KBM-7 (cell line): ENCODE measurements at places on chromosomes 4 and X.

GRCh38 chrX:138638996-138639395 lies 72.5 kb downstream of the FGF13 start:
- DNase-seq: no peak

DNA sequence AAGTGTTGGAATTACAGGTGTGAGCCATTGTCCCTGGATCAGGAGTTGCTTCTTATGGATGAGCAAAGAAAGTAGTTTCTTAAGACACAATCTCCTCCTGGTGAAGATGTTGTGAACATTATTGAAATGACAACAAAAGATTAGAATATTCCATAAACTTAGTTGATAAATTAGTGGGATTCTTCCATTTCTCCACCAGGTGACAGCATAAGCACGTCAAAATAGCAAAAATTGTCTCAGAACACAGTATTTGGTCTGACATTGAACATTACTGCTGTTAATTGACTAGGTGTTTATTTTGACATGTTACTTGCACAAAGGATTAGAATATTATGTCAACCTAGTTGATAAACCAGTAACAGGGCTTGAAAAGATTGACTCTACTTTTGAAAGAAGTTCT lies 21.6 kb downstream of the CLDN34 start:
- peak; percentile 41 for DNase-seq

DNA sequence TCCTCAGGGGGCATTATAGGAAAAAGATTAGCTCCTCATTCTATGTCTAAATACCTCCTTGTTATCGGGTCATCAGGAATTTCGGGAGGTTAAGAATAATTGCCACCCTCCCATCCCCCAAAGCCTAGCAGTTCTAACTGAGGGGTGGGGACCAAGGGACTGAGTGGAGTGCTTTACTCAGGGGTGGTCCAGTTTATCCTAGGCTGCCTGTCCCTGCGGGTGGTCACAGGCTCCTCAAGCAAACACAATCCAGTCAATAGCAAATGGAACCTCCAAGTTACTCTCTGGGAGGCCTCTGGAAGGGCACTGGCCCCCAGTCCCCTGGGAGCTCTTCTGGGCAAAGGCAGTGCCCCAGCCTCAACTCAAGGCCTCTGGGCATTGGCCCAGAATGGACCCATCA lies 6.7 kb downstream of the ELF4 start:
- no peak for DNase-seq

DNA sequence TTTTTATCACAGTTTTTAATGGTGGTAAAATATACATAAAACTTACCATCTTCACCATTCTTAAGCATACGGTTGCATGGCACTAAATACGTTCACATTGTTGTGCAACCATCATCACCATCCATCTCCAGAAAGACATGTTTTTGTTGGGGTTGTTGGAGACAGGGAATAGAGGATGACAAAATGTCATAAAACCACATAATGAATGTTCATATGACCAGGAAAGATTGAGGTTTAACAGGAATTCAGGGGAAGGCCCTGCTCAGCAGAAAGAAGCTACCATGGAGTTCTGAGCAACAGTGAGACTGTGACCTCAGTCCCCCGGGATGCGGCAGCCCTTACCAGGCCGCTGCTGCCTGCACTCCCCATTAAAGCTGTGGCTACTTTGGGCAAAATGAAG lies 63.9 kb upstream of the TRIM2 start:
- no peak for DNase-seq

- no peak for DNase-seq
Observed at GRCh38 chr4:35246493-35246892, 997.8 kb downstream of the ARAP2 start.

DNA sequence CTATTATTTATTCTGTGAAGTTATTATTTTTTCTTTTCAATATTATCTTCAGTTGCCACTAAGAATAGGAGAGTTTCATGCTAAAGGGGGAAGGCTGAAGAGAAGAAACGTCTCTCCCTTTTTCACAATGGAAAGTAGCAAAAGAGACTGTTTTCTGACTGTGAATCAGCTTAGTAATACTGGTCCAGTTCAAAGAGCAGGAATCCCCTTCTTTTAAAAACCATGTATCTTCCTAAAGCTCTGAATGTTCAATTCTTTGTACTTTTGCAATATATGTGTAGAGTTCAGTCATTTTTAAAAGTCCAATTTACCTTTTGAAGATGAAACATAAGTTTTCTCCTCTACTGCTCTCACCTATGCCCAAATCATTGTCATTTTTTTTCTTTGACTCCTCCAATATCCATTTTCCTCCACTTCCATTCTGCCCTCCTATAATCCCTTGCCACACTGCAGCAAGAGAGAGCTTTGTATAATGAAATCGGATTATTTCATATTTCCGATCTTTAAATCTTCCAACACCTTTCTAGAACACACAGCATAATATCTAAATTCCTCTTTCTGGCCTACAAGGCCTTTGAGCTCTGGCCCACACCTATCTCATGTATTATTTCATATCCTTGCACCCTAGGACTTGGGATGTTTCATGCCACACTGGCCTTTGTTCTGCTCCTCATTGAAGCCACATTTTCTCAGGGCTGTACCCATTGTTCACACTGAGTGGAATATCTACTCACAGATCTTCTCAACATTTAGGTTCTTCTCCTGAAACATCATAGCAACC lies 195.3 kb downstream of the CAMK2D start:
- DNase-seq: no peak

DNA sequence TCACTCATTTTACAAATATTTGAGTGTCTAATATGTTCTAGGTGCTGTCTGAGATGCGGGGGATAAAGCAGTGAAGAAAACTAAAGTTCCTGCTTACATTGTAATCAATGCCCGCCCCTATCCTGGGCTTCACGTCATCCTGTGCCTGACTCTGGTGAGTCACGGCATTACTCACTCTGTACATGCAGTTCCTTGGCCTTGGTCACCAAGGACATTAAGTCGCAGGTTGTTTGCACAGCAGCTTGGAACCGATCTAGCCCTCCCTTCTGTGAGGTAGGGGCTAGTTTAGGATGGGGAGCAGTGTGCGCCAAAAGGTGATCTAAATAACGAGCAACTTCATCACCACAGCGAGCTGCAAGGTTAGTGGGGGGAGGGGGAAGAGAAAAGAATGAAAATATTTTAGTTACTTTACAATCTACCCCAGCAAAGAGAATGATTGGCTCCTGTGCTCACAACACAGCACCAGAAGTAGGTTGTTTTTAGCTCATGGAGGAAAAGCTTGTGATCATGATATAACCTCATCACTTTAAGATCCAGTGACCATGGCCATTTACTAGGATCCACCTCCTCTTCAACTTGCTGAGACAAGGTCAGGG lies 48.0 kb upstream of the HDAC8 start:
- DNase-seq: no peak

GRCh38 chr4:87529187-87529586 lies at the start of gene SPARCL1:
SPARCL1 (minus strand) TSS chr4:87529376; CDS start chr4:87499574, 29,802 bp downstream.
- no peak for DNase-seq

GRCh38 chr4:1939664-1940509 lies 68.7 kb downstream of the NSD2 start:
- no peak for DNase-seq

DNA sequence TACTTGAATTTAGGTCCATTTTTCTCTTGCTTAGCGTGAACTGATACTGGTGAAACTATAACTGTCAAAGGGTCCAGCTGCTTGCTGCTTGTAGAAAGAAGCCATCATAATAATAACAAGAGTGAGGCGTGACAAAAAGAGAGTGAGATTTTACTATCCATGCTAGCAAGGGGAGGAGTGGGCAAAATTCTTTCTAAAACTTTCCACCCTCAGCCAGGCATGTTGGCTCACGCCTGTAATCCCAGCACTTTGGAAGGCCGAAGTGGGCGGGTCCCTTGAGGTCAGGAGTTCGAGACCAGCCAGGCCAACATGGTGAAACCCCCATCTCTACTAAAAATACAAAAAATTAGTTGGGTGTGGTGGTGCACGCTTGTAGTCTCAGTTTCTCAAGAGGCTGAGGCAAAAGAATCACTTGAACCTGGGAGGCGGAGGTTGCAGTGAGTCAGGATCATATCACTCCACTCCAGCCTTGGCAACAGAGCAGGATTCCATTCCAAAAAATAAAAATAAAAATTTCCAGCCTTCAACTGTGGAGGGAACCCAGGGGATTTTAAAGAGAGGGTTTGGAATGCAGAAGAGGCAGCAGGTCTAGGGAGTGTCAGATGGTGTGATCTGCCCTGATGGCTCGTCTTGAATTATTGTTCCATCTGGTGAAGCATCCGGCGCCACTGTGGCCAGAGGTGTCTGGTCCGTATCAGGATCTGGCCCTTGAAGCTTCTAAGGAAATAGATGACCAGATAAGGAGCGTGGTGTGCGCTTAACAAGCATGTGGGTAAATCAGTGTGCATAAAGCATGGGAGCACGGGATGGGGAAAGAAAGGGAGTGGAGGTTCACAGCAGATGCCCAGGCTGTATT lies 51.8 kb downstream of the LRP2BP start:
- peak; percentile 19 for DNase-seq

- DNase-seq: peak; percentile 75
Observed at GRCh38 chrX:72245461-72246089, 6.7 kb upstream of the ERCC6L start.

DNA sequence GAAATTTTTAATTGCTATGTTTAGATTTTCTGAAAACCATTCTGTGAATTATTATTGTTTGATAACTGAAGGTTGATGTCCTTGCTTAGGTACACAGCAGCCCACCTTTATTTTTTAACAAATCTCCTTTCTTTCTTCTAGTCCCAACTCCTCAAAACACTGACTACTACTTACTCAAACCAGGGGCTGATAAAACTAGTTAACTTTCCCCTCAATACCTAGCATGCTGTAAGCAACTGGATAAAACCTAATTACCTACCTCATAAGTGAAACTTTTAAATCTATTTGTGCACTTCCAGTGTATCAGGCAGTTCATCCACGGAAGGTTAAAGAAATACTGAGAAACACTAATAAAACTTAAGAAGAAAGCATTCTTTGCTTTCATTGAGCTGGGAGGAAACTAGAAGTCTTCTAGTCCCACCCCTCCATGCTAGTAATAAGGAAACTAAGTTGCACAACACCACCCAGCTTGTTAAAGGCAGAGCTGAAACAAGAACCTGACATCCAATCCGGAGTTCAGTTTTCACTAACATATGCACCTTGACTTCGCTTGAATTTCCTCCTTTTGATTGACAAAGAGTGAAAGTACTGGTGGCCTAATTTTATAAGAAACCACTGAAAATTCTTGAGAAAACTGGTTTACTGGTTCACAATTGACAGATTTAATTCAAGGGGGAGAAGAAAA lies 180.2 kb upstream of the TET2 start:
- DNase-seq: peak; percentile 83

DNA sequence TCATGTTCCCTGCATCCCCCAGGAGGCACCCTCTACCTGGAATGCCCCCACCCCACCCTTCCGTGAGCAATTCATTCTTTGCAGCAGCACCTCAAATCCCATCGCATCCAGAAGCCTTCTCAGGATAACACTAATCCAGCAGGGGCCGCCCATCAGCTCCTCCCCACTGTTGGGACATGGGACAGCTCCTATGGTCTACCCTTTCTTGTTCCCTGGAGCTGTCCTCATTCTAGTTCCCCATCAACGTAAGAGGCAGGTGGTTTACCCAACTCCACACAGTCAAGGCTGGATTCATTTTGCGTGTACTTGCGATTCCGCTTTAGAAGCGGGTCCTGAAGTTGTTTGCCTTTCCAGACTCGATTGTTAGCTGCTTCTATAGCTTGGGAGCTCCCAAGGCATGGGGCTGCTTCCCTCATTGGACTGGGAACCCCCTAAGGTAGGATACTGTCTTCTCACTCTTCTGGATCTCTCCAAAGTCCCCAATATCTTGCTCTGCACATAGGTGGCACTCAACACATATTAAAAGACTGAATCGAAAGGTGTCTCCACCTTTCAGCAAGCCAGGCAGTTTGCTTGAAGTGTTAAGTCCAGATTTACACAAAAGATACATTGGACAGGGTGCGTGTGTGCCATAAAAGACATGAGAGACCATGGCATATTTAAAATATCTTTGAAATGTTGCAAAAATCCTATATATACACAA lies 942 bp upstream of the APLN start:
- DNase-seq: no peak

DNA sequence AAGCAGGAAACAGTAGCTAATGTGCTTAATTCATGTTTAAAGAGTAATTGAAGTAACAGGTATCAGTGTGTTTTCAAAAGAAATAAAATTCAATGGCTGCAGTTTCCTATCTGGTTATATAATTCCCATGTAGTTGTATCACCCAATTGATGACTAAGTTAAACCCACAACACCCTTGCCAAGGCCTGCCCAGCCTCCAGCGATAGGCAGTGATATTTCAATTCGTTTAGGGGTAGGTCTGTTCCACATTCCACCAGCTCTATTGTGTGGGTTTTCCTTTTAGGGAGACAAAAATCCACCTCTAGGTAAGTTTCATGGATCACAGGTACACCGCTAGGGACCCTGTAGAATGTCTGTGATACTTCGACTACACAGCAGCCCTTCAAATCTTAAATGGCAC lies 24.7 kb upstream of the MXRA5 start:
- no peak for DNase-seq

GRCh38 chr4:38030023-38030422 lies 69.8 kb downstream of the PTTG2 start:
- no peak for DNase-seq

GRCh38 chr4:66275411-66276038 lies 605.2 kb upstream of the EPHA5 start:
- DNase-seq: no peak

DNA sequence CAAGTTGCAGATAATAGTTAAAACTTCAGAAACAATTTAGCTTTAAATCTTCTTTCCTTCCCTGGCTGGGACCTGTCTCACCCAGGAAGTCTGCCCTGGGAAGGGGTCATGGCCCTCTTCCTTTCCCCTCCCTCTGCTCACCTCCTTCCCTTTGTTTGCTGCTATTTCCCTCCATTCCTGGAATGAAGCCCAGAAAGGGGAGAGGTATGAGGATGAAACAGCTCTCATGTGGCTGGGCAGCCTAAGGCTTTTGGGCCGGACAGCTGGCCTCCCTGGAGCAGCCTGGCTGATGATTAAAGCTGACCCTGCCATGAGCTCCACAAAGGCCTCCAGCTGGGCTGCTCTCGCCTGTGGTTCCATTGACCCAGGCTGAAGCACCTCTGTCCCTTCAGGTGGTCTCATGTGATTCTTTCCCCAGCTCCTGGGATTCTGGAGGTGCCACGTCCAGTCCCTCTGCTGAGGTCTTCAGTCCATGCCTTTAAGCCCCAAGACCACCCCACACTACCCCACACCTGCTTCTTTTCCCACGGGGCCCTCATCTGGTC lies 202.1 kb downstream of the PTTG2 start:
- DNase-seq: no peak

- no peak for DNase-seq
Observed at GRCh38 chr4:2166253-2166652, 75.7 kb downstream of the HAUS3 start.

- DNase-seq: no peak
Observed at GRCh38 chr4:162557516-162558106, 393.8 kb upstream of the FSTL5 start.

DNA sequence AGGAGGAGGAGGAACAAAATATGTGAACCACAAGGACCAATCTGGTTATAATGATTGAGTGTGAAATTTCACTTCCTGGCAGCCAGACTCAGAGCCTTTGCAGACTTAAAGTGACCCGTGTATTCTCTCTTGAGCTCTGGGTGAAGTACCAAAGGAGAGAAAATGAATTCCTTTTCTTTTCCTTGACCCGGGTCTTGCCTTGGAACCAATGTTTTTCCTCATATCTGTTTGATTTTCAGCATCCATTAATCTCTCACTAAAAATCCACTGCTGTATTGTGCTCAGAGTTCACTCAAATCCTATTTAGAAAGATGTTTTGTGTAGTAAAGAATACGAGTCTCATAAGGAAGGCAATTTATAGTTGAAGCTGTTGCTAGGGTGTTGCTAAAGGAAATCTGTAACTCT lies 78.3 kb upstream of the C1QTNF7 start:
- no peak for DNase-seq
